Neuronal stem cell (in vitro differentiated cells): ENCODE measurements at places on chromosomes 4 and X.

DNA sequence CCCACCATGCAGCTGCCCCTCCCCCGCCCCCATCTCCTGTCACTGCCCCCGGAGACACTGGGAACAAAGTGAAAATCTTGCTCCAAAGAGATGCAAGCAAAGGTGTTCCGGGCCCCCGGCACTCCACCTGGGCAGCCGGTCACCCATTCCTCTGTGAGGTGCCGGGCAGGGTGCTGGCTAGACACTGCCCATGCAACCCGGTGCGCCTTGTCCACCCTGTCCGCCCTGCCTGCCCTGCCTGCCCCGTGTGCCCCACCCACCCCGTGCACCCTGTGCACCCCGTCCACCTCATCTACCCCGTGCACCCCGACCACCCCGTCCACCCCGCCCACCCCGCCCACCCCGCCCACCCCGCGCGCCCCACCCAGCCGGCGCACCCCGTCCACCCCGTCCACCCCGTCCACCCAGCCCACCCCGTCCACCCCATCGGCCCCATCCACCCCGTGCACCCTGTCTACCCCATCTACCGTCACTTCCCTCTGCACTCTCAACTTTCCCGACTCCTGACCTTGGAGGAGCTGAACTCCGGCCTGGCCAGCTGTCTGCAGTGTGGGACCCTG is 31.9 kb upstream of the FGFR3 start:
- DNase-seq = no peak

DNA sequence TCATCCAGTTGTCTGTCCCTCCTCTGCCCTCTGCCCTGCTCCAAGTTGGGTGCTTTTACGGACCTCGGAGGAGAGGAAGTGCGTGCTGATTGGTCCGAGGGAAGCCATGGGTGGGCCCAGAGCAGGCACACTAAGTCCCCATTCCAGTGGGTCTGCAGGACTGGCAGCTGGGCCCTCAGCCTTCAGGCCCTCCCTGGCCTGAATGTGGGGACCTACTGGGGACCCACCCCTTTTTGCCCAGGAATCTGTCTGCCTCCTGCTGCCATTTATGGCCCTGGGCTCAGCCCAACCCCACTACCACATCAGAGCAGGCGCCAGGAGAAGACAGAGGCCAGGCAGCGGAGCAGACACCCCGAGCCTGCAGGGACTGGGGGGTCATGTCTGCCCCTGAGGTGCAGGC is 169.6 kb downstream of the TEX13A start:
- DNase-seq = no peak

GRCh38 chr4:82984459-82984858 is 26.2 kb downstream of the LIN54 start:
- no peak for DNase-seq

DNA sequence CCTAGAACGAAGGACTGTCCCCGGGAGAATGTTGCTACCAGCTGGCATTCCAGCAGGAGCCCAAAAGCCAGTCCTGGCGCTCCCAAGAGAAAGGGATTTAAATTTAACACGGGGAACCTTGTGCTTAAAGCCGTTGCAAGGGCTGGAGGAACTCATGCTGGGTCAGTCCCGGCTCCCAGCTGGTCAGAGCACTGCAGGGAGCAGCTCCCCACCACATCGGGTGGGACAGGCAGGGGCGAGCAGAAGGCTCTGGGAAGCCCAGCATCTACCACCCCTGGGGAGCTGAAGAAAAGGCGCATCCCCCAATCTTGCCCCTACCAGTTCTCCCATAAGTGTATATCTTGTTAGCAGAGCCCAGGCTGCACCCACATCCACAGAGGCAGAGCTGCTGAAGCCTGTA is 15.7 kb downstream of the CFAP99 start:
- DNase-seq = no peak

DNA sequence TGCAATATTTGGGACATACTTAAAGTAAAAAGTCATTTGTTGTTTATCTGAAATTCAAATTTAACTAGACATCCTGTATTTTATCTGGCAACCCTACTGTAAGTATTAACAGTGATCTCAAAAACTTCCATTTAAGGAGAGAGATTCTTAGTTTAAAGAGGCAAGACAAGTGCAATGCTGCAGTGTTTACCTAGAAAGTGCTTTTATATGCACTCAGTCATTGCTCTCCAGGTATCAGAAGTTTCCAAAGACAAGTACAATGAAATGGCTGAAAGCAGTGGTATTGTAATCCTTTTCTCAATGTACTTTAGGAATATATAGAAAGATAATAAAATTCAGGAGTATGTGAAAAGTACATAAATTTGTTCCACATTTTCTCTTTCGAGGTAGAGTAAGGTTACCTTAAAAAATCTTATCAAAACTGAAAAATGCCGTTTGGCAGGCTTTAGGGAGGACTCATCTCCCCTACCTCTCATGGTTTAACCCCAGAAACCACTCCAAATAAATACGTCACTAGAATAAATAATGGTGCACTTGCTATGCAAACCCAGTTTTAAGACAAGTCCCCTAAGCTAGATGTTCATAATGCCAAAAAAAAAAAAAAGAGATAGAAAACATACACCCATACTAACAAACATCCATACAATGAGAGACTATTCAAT is 45.7 kb downstream of the ELF2 start:
- no peak for DNase-seq

- no peak for DNase-seq
Observed at GRCh38 chrX:24396236-24396930, 35.9 kb downstream of the SUPT20HL1 start.

DNA sequence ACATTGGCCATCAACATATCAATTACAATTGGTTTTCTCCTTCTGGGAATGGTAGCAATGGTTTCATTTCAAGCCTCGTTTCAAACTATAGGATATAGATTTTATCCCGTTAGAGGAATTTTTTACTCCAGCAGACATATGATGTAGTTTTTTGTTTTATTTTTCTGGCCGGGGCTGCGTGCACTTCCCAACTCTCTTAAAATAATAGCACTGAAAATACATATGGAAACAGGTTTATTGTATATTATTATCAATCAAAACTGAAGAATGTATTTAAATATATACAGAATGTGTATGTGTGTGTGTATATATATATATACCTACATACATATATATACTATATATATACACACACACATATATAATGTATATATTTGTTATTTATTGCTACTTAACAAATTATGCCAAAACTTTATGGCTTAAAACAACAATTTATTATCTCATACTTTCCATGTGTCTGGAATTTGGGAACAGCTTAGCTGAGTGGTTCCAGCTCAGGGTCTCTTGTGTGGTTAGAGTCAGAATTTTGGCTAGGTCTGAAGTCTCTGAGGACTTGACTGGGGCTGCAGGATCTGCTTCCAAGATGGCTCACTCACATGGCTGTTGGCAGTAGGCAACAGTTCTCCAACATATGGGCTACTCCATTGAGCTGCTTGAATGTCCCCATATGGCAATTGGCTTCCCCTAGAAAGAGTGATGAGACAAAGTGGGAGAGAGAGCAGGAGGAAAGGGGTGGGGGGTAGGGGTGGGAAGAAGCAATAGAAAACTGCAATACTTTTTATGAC is 314.1 kb downstream of the PPP1R2C start:
- no peak for DNase-seq

DNA sequence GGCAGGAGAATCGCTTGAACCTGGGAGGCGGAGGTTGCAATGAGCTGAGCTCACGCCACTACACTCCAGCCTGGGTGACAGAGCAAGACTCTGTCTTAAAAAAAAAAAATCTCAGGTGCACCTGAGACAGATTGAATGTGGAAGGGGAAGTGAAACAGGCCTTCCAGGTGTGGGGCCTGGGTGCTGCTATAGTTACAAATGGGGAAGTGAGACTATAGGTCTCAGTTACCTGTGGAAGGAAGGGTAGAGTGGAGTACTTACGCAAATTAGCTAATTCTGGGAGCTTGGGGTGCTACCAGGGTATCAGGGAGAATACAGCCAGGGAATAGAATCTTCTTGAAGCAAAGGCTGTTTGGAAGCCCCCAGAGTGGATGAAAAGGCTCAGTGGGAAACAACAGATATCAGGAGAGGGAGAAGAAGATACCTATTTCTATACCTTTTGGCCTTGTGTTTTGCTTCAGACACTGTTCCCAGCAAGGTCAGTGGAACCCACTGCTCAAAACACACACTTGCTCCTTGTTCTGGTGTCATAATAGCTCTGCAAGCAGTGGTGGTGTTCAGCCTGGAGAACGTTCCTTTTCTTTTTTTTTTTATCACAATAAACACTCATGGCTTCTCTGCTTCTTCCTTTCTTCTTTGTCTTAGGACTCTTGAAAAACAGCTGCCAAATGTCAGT is 7.0 kb downstream of the CD38 start:
- no peak for DNase-seq

GRCh38 chr4:184598753-184599491 is 50.3 kb downstream of the CASP3 start:
- DNase-seq = no peak

- no peak for DNase-seq
Observed at GRCh38 chrX:54992911-54993622, 921 bp downstream of the PFKFB1 start.

GRCh38 chr4:81030061-81030980 is at the start of gene BMP3:
Gene BMP3, plus strand, starts transcription at chr4:81030708. Its CDS starts 577 bp downstream, at chr4:81031285.
- peak; percentile 42 for DNase-seq

DNA sequence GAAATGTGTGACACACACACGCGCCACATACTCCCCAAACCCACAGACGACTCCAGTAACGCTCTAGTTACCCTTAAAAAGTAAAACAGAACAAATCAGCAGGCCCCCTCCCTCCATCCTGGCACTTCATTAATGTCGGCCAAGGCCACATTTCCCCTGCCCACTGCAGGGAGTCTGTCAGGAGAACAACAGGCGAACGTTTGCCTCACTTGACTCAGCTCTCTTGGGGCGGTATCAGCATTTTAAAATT is 671 bp upstream of the FHIP1A start:
- no peak for DNase-seq

DNA sequence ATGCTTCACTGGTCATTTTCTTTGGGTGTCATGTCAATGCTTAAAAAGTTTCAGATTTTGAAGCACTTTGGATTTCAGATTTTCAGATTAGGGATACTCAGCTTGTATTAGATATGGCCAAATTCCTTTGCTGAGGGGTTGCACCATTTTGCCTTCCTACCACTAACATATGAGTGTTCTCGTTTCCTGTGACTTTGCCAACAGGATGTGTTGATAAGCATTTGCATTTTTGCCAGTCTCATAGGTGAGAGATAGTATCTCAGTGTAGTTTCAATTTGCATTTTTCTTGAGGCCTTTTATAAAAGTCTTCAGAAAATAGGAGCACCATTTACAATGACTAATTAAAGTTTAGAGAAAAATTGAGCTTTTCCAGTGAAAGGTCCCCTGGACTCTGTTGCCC is 71.6 kb upstream of the CLCN4 start:
- DNase-seq = no peak

DNA sequence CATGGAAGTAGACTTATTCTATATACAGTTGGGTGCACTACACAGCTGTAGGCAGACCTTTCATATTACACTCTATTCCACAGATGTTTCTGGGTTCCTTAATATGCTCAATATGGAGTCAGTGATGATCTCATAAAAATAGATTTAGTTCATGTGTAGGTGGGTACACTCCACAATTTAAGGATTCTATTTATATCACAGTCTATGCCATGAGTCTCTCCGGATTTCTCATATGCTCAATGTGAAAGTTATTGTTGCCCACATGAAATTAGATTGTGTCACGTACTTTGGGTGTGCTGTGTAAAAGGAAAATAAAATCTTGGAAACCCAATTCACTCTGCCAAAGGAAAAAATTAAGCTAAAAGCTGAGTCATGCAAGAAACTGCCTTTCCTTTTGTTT is 32.5 kb upstream of the TASL start:
- no peak for DNase-seq

DNA sequence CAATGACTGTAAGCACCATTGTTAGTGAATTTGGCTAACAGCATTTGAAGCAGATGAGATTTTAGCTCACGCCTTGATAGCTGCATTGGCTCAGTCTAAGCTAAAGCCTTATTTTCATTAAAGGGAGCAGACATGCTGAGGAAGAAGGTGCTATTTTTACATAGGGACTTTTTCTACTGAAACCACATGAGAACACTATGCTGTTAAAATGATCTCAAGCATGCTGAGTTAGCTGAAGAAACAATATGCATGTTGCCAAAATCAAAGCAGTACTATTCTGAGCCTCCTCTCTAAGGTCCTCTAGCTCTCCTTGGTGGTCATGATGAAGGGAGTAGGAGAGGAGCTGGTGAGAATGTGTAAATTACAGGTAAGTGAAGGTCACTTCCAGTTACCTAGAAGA is 134.4 kb upstream of the JADE1 start:
- DNase-seq = no peak

DNA sequence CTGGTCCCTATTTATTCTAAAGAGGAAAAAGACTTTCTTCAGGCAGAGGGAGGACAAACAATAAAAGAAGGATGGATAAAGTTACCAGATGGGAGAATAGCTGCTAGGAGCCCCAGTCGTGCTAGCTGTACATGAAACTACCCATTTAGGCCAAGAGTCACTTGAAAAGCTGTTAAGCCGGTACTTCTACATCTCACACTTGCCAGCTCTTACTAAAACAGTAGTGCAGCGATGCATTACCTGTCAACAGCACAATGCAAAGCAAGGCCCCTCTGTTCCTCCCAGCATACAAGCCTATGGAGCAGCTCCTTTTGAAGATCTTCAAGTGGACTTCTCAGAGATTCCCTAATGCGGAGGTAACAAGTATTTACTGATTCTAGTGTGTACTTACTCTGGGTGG is 1138.8 kb downstream of the ARAP2 start:
- DNase-seq = no peak

- DNase-seq = peak; percentile 41
Observed at GRCh38 chrX:112642349-112642748, 37.4 kb downstream of the LHFPL1 start.

DNA sequence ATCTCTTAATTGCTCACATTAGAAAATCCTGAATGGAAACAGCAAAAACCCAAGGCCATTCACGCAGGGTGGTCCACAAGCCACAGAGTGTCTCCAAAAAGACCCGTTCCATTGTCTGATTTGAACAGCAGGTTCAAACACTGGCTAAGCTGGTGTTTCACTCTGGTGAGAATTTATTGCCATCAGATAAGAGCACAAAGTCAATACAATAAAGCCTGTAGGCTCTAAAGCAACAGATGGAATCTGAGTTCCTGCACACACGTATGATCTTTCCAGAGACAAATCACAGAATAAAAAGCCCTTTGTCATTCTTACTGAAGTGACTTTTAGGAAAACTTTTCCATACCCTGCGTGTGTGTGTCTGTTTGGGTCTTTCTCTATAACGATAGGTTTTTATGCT is 5.1 kb upstream of the SFRP2 start:
- DNase-seq = no peak

DNA sequence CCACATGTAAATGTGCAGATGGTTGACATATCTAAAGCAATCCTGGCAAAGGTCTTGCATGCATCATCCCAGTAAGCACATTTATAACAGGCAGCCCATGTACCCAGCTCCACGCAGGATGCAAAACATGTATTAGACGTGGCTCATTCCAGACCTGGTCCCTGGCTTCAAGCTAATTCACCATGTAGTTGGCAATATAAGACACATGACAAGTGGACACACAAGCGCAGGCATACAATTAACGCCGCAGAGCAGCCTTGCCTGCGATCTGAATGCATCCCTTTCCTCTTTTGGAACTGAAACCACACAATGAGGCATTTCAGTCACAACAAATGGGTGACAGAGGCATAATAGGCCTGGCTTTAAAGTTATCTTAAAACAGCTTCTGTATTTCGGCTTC is 114.5 kb upstream of the TRIM2 start:
- DNase-seq = no peak

- no peak for DNase-seq
Observed at GRCh38 chrX:153704021-153704526, 16.3 kb downstream of the SLC6A8 start.

- DNase-seq = no peak
Observed at GRCh38 chrX:42752730-42753129, 25.2 kb downstream of the PPP1R2C start.
